CD4-positive, alpha-beta T cell treated with Interleukin-6 for 4 hours (primary cell): ENCODE measurements at places on chromosomes 5 and 9.

DNA sequence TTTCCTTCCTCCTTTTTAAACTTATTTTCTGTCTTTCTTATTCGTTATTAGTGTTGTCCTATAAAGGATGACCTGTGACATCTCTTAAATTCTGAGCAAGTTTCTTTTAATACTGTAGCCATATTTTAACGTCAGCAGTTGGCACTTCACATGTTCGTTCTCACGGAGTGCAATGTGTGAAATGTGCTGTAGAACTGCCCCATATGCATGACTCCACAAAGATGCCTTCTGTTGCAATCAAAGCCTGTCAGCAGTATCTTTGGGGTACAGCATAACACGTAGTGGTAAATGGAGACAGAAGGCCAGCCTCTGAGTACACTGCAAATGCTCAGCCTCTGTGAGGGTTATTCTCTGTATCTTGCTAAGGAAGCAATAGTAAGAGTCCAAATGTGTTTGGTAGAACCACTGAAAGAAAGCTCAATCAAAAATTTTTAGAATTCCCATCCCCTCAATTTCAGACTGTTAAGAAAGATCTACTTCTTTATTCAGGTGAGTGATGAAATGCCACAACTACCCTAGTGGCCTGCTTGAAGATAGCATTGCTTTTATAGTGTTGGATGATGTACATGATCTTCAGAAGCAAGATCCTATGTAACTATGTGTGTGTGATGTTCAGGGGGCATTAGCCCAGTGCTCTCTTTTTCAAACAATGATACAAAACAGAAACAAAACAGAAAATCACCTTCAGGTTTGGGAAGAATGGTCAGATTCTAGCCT, 277.7 kb downstream of the TMEM167A start:
- DNase-seq, result no peak

DNA sequence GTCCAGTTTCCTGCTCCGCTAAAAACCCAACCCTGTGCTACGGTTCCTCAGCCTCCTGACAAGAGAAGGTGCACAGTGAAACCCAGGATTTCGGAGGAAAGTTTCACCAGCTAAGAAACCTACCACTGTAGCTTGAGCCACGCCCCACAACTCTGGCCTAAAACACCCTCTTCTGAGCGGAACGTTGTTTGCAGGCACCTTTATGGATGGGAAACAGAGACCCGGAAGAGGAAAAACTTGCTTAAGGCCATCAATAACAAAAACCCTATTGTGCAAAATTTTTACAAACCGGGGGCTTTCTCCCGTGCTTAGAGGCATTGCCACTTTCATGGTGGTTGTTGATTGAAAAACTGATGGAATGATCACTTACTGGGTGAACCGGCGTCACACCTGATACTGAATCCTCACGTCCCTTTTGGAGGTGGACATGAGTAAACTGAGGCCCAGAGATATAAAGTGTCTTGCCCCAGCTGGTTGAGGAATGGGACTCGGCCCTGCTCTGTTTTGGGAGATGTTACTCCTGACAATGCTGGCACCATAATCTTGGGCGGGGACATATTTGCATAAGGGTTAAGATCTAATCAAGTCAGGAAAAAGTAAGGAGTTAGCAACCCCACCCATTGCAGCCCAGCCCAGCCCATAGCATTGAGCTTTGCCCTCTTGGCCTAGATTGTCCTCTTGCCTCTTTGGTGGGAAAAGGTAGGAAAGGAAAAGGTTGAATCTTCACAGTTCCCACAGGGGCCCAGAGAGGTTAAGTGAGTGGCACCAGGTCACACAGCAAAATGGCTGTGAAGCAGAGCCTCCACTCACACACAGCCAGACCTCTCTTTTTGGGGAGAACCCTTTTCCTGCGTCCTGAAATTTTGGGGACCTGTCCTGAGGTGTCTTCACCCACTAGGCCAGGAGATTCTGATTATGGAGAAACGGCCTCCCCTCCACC, 23.2 kb upstream of the PTGS1 start:
- peak; percentile 12 for DNase-seq

DNA sequence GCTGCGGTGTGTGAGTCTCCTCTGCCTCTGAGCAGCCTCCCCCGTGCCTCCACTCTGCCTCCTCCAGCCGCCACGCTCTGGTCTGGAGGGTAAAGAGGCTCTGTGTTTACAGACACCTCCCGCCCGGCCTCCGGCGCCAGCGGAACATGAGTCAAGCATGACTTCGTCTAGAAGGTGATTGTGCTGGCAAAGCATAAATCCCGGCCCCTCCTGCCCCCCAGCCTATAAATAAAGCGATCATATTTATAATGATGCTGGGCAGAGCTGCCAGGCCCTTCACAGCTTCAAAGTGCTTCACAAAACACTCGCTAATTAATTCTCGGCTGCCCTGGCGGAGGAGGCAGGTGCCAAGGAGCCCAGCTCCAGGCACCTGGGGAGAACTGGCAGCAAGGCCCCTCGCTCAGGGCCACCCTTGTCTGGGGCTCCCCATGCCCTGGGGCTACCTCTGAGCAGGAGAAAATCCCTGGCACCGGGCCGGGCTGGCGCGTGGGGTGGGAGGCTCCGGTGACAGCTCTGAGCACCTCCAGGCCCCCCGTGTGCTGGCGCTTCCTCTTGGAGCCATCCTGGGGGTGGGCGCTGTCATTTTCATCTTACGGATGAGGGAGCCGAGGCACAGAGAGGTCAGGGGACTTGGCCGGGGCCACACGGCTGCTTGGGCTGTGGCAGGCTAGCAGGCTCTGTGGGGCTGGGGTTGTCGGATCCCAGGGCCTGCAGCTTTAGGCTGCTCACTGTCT, 87.8 kb downstream of the RXRA start:
- DNase-seq, result no peak

DNA sequence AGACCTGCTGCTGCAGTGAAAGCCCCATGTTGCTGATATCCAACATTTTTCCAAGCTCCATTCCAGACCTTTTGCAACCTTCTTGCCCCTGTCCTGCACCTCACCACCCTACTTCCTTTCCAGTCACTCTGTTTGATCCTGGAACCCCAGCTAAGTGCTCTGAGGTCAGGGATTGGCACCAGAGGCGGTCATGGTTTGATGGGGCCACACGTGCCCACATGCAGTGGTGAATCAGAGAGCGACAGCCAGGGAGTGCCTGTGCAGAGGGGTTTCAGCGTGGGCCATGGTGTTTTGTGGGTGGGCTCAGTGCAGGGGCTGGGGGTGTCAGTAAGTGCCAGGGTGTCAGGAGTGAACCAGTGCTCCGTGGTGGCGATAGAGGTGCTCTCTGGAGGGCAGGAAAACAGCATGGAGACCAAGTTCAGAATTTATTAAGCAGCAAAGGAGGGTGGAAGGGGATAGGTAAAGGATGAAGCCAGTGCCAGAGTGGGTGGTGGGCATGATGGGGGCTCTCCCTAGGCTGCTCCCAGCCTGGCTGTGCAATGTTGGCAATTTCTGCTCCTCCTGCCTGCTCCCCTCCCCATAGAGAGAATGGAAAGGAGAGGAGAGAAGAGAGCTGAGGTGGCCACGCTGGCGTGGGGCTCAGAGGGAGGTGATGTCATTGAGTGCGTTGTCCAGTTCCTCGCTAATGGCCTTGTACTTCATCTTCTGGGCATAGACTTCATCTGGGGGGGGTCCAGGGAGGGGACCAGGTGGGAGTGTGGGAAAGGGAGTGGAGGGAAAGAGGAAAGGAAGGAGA, 7.0 kb downstream of the TPM2 start:
- no peak for DNase-seq

- DNase-seq, result peak; percentile 83
These were observed 75.5 kb downstream of the KLHL3 start for GRCh38 chr5:137660349-137660817.

DNA sequence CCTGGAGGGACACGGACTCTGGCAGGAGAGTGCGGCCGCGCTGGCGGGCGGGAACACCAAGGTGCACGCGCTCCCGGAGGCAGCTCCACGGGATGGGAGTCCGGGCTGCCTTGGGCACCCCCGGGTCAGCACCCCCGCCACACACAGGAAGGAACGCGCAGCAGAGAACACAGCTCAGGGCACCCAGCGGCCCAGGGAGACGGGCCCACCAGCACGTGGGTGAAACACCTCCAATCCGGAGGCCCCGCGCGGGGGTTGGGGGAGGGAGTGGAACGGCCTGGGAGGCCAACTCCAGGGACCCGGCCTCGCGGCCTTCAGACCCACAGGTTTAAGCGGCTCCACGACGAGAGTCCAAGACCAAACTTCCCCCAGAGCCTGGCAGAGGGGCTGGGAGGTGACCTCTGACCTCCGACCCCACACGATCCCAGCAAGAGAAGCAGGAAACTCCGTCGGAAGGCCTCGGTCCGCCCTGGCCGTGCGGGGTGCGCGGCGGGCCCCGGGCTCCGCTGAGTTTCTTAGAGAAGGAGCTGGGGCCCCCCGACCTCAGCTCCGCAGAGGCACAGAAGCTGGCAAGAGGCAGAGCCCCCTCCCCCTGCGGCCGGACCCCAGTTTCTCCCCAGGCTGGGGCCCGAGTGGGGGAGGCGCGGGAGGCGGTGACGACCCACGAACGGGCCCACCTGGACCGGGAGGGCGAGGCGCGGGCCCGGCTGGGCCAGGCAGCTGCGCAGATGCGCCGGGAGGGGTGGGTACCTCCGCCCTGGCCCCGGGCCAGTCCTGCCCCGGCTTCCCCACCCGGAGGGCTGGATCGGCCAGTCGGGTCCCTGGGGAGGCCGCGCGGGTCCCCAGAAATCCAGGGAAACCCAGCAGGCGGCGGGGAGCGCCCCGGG, 851 bp downstream of the NACC2 start:
- peak; percentile 64 for DNase-seq

DNA sequence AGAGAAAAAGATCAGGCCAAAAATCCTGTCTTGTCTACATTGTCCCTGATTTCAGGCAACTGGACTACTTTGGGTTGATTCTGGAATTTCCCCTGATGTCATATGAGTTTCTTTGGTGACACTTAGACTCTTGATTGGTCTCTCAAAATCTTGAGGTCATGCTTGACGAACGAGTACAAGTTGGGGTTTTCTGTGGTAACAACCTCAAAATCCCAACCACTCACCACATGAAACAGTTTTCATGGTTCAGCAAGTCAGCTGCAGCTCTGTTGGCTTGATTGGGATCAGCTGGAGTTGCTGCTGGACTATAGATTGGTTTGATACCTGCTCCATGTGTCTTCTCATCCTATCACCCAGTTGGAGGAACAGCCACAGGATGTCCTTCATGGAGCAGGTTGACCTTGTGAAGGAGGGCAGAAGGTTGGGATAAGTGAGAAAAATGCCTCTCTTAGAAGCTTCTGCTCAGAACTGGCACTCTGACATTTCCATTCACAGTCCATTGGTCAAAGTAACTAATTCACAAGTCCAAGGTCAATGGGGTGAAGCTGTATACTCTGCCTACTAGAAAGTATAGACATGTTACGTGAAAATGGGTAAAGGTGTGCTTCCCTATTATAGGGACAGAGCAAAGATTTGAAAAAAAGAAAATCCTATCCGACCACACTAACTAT, 284.5 kb downstream of the SH3GL2 start:
- DNase-seq, result no peak

DNA sequence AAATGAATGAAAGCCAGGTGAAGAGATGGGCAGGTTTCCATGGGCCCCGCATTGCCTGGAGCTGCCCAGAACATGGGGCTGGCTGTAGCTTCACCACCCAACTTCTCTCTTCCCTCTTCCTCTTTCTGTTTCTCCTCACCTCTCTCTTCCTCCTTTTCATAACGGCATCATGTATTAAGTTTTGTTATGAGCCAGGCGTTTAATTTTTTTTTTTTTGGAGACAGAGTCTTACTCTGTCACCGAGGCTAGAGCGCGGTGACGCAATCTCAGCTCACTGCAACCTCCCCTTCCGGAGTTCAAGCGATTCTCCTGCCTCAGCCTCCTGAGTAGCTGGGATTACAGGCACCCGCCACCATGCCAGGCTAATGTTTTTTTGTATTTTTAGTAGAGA, 13.0 kb upstream of the SPINK4 start:
- no peak for DNase-seq

GRCh38 chr5:14109771-14110170, 33.4 kb upstream of the TRIO start:
- DNase-seq, result no peak

DNA sequence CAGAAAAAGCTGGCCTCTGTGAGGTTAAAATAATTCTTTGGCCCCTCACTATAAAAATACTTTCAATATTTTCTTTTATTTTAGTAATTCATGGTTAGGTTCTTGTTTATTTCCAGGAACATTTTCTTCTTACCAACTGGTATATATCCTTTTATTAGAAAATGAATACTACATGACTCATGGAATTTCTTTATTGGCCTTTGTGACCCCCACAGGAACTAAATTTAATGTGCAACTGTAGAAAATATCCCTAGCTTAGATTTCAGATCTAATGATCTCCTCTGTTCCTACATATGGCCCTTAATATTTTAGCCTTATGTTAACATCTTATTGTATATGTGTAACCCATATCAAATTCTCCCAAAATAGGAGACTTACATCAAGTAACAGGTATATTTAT, 429.9 kb downstream of the NR2F1-AS1 start:
- no peak for DNase-seq

DNA sequence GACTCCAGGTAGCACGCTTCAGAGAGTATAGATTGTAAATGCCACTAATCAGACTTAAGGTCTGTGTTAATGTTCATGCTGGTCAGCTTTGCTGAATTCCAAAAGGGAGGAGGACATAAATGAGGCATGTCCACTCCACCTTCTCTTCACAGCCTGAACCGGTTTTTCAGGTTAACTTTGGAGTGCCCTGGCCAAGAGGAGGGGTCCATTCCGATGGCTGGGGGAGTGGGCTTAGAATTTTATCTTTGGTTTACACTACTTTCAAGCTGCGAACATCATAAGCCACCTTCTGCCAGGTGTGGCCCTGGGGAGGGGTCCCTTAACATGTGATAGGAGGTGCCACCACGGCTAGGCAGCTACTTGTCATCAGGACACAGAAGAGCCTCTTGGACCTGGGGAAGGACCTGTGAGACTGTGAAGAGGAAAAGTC, 24.2 kb downstream of the ABO start:
- no peak for DNase-seq

DNA sequence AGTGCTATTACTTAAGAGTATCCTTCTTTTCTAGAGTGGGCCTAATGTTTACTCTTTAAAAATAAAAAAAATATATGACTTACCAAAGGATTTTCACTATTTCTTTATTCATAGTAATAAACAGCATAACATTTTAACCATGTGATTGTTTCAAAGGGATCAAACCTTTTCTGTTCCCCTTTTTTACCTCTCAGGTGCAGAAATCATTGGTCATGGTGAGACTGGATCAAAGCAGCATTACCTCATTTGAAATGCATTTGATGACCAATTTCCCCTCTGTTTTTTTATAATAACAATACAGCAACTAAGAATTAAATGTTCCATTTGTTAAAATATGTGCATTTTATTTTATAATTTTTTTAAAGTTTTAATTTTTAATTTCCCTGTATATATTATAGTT, 598.0 kb upstream of the RGMB start:
- no peak for DNase-seq

GRCh38 chr5:179495906-179496455, 54.4 kb upstream of the RUFY1 start:
- no peak for DNase-seq

GRCh38 chr9:96556701-96557461, 62.8 kb downstream of the CDC14B start:
- no peak for DNase-seq

DNA sequence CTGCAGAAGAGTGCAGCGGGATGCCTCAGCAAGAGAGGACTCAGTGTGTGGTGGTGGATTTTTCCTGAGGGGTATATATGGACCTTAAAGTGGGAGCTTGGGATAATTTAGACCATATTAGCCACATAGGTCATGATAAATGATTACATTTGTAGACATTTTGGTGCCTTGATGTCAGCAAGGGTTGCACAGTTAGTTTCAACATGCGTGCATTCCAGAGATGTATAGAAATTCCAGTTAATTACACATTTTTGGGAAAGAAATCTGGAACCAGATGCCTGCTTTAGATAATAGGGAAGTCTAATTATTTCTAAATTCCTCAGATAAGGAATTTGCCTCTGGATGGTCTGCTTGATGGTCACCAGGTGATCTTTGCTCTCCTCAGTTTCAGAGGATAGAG, 440.6 kb upstream of the PAPPA start:
- DNase-seq, result no peak
